ENCODE measurements at places on chromosomes 7 and 10.

- no peak for DNase-seq
These were observed 17.2 kb upstream of the MYH16 start for GRCh38 chr7:99255463-99255862.

GRCh38 chr10:33416691-33417090 lies 82.2 kb upstream of the NRP1 start:
- no peak for DNase-seq

GRCh38 chr7:158402471-158402870 lies 185.2 kb downstream of the PTPRN2 start:
- DNase-seq = no peak

- no peak for DNase-seq
These were observed 402 bp downstream of the MAFK start for GRCh38 chr7:1530946-1531262.

DNA sequence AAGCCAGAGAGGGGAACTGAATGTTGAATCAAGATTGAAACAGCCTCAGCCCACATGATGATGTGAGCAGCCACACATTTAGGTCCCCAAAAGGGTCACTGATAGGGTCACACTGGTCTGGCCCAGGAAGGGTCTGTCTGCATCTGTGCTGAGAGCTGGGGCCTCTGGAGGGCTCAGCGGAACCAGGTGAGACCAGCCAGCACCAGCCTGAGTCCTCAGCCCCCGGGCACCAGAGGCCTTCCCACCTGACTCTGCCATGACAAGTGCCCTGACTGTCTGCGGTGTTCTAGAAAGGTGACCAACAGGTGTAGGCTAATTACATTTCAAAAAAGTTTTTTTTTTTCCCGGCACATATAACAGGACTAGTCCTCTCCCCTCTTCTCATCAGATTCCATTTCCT lies 76.2 kb downstream of the WDR11 start:
- no peak for DNase-seq

GRCh38 chr10:74704629-74705357 lies 121.6 kb upstream of the KAT6B start:
- peak; percentile 66 for DNase-seq

- peak; percentile 11 for DNase-seq
These were observed 33.4 kb upstream of the PLPP4 start for GRCh38 chr10:120423431-120424197.

DNA sequence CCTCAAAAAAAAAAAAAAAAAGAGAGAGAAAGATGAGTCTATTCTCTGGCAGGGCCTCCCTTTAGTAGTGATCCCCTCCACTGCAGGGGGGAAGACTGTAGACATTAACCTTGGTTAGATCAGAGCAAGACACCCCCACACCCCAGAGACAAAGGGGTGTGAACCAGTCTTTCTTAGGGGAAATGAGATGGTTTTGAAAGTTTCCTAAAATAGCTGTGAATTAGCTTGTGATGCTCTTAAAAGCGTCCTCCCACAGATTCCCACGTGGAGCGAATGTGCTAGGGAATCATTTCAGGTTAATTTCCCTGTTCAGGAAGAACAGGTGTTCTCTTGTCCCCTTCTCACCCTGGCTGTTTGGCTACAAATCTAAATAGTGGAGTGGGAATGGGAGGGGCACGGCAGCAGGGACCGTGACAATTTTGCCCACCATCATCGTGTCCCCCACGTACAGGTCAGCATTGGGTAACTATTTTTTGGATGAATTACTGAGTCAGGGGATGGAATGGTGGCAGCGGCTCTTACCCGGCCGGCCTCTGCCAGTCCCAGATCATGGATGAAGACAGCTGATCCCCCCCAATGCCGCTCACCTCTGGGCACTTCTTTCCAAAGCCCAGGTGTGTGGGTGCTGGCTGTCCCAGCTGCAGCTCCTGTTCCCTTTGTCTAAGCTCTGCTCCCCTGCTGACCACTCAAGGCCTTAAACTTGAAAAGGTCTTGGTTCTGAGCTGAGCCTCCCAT lies 152.9 kb downstream of the CCDC3 start:
- DNase-seq = no peak

DNA sequence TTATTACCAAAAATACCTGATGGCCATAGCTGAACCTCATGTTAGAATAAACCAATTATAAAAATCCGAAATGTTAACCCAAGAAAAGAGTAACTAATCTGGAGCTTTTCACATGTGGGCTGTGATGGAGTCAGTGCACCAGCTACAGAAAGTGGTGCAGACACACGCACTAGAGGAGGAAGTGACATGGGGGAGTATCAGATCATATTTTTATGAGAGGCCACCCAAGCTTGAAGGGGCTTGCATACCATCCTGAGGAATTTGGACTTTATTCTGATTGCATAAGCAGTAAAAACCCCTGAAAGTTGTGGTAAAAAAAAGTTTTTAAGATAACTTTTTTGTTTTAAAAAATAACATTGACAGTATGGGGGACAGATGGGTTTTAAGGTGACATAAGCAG lies 1148.5 kb upstream of the CELF2 start:
- DNase-seq = no peak

DNA sequence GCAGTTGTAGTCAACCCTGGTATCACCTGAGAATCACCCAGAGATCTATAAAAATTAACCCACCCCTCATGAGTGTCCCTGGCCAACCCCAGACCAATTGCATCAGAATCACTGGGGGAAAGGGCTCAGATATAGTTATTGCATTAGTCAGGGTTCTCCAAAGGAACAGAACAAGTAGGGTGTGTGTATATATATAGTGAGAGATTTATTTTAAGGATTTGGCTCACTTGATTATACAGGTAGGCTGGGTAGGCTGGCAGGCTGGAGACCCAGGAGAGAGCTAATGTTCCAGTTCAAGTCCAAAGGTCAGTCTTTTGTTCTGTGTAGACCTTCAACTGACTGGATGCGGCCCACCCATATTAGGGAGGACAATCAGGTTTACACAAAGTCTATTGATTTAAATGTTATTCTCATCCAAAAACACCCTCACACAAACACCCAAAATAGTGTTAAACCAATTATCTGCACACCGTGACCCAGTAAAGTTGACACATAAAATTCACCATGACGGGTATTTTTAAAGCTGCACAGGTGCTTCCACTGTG lies 372.9 kb upstream of the NFE2L3 start:
- no peak for DNase-seq

DNA sequence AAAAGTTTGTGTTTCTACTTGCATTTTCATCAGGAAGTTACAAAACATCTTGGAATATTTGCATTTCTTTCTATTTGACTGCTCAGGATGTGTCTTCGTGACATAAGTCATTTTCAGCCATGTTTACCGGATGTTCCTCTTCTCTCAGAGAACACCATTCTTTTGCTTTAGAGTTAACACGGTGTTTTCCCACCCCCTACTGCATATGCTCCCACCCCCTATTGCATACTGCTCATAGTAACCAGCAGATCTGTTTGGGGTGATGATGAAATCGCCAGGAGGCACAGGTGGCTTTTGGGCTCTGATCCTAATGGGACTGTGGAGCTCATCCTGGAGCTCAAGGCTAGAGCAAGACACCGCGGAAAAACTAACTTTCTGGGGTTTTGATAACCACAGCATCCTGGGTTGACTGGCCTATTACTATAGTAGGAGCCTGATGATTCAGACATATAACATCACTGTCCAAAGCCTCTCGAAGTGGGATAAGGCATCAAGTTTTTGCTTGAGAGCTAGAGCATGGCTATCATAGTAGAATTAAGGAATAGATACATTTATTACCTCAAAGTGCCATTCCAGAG lies 65.1 kb upstream of the BET1 start:
- DNase-seq = no peak

- DNase-seq = no peak
These were observed 26.0 kb downstream of the GSDME start for GRCh38 chr7:24731313-24731712.

DNA sequence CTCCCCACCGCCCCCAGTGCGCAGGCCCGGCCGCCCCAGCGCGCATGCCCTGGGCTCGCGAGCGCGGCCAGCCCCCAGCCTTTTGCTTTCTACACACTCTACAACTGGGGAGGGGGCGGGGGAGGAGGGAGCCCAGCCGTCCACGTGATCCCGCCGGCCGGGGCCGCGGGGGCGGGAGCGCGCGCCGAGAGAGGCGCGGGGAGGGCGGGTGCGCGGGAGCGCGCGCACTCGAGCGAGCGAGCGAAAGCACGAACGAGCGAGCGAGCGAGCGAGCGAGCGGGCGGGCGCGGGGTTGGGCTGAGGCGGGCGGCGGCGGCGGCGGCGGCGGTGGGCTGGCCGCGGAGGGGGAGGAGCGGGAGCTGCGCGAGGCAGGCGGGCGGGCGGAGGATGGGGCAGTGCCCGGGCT lies at the start of gene AUTS2:
Gene AUTS2 (plus strand): TSS at position 395 of the 406 bp plus-strand sequence. CDS start 1,179 bp downstream, outside the sequence.
- peak; percentile 99 for DNase-seq

DNA sequence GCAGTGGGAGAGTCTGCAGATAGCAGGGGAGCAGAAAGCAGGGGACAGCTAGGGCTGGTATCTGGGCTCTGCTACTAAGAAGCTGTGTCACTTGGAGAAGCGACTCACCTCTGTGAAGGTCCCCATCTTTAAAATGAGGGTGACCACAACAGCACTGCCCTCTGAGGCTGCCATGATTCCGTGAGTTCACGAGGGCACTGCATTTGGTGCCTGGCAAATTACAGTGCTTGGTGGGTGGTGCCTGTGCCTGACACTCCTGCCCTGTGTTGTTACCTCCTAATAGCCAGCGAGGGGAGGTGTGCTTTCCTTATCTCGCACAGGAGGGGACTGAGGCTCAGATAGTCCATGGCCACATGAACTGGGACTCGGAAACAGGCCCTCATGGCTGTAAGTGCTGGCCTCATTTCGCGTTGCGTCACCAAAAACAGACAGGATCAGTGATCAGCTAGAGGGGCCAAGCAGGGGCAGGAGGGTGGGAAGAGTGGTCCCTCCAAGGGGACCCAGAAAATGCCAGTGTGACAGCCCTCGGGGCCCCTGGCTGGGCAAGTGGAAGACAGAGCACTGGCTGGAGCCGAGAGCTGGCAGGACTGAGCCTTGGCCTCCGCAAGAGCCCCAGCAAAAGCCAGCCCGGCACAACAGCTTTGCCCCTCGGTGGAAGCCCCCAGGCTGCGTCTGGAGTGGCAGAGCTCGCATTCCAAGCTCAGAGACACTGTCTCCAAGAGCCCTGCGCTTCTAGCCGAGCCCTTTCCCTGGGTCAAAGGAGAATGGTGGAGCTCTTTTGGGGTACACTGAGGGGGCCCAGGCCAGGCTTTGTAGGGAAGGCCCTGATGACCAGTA lies 17.3 kb upstream of the BNIP3 start:
- DNase-seq = no peak

- no peak for DNase-seq
These were observed 227.1 kb downstream of the LRMDA start for GRCh38 chr10:75658496-75658895.

DNA sequence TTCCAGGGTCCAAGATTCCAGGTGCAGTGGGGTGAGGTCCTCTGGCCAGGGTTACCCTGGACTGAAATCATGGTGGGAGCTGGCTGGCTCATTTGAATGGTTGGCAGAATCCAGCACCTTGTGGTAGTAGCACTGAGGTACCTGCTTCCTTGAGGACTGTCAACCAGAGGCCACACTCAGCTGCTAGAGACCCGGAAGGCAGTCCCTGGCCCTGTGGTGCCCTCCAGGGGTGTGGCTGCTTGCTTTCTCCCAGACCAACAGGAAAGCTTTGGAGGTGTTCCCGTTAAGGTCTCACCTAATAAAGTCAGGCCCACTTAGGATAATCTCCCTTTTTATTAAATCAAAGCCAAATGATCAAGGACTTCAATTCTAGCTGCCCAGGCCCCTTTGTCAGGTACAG lies 107.7 kb upstream of the GDF10 start:
- no peak for DNase-seq

GRCh38 chr10:74842301-74842954 lies 16.0 kb downstream of the KAT6B start:
- DNase-seq = no peak

DNA sequence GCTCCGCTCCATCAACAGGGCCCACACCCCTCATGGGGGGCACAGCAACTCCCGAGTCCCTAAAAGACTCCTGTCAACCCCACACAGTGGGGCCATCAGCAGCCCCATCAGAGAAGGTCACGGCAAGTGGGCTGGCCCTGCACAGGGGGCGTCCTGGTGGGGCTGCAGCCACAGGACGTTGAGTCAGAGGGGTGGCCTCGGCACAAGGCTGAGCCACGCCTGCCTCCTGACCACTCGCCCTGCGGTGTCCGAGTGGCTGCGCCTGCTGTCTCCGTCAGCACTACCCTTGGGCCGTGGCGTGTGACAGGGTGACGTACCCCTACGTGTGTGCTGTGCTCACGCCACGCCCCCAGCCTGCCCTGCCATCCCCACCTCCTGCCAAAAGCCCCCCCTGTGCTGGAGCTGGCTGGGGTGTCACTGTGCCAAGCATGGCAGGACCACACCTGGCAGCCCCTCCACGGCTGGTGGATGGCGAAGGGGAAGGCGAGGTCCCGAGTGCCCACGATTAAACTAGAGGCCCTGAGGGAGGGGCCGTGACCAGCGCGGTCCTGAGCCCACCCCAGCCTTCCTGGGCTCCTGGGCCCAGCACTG lies 26.0 kb upstream of the NKX6-2 start:
- no peak for DNase-seq

DNA sequence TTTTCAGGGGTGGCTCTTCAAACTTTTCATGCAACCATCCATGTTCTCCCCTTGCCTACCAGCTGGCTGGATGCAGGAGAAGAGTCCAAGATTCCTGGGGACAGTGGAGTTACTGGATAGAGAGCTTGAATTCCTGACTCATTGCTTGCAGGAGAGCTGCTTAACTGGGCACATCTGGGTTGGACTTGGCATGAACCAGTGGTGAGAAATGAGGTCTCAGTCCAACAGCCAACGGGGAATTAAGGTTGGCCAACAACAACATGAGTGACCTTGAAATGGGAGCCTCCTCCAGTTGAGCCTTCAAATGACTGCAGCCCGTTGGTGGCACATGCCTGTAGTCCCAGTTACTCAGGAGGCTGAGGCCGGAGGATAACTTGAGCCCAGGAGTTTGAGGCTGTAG lies 58.1 kb upstream of the OPN4 start:
- no peak for DNase-seq

DNA sequence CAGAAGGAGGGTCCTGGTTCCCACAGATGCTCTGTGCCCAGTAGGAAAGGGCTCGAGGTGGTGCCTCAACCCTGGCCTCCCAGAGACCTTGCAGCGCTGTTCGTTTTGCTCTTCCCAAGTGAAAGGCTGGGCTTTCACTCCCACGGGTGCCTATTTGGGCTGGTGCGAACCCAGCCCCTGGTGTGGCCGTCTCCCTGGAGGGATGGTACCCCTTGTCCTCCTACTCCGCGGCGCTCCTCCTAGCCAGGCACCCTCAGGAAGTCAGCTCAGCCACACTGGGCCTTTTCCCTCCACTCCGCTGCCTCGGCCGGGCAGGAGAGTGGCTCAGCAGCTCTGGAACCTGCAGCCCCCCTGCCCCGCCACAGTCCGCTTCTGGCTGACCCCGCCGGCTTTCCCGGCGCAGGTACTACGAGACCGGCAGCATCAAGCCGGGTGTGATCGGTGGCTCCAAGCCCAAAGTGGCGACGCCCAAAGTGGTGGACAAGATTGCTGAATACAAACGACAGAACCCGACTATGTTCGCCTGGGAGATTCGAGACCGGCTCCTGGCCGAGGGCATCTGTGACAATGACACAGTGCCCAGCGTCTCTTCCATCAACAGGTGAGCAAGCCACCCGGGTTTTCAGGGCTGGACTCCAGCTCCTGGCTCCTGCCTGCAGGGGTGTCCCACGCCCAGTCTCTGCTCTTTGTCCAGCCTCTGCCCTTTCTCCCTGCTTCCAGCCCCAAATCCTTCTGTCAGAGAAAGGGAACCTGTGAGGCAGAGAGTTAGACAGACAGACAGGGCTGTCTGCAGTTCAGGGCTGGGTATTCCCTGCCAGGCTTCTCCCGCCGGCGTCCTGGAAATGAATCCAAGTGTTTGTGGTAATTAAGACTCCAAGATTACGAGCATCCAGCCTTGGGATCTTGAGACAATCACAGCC lies 5.2 kb downstream of the PAX2 start:
- DNase-seq = no peak

- no peak for DNase-seq
These were observed 497.3 kb upstream of the GALNT17 start for GRCh38 chr7:70634610-70635068.

Data from hindlimb muscle (tissue), 1 donor.